ENCODE measurements at places on chromosomes 1 and 21. TPM values are rescaled to one million over a fixed set of nuclear protein-coding genes. Genes with fewer than 3 reads are reported as not detected.

Gene ARHGAP30
- not detected for total RNA-seq

Gene ZNF593OS
- not detected for total RNA-seq

Gene TTC34
- 0.29 TPM for total RNA-seq

Gene DNAI4
- total RNA-seq = 12.7 TPM

Gene LIN28A
- not detected for total RNA-seq

Gene FGR
- total RNA-seq = 0.36 TPM
